ENCODE measurements at places on chromosomes 4 and X.
A peak's percentile ranks its signal among the peaks of the same experiment; 100 is the strongest.

DNA sequence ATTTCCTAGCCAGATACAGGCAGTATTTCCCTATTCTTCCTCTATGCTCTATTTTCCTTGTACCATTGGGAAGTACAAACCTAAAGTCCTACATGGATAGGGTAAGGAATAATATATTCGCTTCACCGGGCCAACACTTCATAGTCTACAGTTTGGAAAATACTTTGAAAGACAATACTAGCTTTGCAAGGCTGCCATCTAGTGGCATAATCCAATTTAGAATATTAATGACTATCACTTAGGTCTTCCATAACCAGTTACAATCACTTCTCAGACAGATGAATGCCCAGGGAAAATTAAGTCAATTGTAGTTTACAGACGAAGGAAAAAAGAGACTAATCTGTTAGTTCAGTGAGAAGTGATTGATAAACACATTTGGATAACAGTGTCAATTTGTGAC, 141.0 kb upstream of the FAM47C start:
- no peaks in the 10 kb centered on the region for H3K4me1 ChIP-seq
- DNase-seq, result peak; percentile 69
- no peaks in the 10 kb centered on the region for H3K36me3 ChIP-seq
- H3K4me3 ChIP-seq, result no peak overlapping the region

GRCh38 chr4:131613086-131613823, 1535.8 kb upstream of the PCDH10 start:
- H3K4me3 ChIP-seq, result no peak overlapping the region
- DNase-seq, result no peak
- no peaks in the 10 kb centered on the region for H3K4me1 ChIP-seq
- no peaks in the 10 kb centered on the region for H3K36me3 ChIP-seq

- no peak for DNase-seq
- no peak overlapping the region for H3K4me3 ChIP-seq
- no peak overlapping the region for H3K27ac ChIP-seq
- no peaks in the 10 kb centered on the region for H3K4me1 ChIP-seq
Observed at GRCh38 chr4:167380964-167381363, 146.7 kb upstream of the SPOCK3 start.

DNA sequence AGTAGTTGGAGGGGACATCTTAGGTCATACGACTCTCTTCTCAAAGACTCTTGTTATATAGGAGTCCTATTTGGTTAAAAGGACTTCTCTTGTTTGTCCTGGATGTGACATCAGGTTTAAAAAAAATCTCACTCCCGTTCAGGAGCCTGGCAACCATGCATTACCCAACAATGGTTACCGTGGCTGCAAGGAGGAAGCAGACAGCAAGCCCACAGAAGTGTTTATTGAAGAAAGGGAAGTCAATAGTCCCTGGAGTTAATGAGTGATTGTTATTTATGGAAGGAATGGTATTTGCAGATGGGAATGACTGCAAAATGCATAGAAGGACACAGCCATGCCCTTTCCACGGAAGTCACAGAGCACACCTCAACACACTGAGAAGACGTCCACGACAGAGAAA, 75.9 kb upstream of the ENPP6 start:
- H3K4me1 ChIP-seq, result peaks cover 8% of the 10 kb centered on the region
- no peak for DNase-seq
- H3K27me3 ChIP-seq, result no peaks in the 10 kb centered on the region
- no peak overlapping the region for H3K27ac ChIP-seq
- no peak overlapping the region for H3K4me3 ChIP-seq
- no peaks in the 10 kb centered on the region for H3K36me3 ChIP-seq

DNA sequence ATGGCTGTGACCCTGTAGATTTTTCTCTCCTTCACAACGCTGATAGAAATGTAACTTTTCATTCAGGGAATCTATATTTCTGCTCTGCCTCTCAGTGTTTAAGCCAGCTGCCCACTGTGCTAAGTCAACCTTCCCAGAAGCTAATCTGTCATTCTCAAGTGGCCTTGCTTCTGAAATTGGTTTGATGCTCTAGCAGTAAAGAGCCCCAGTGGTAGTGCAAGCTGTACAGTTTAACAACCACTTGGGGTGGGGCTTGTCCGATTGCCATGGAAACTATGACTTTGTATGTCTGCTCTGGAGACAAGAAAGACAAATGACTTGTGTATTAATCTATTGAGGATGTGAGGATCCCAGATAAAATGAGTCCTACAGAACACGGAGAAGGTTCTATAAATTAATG, 620.9 kb upstream of the GALNT7 start:
- no peak overlapping the region for H3K27ac ChIP-seq
- H3K4me1 ChIP-seq, result no peaks in the 10 kb centered on the region
- no peaks in the 10 kb centered on the region for H3K36me3 ChIP-seq
- no peak overlapping the region for H3K4me3 ChIP-seq

GRCh38 chr4:185640811-185641675, 105.7 kb upstream of the PDLIM3 start:
- peak; percentile 64 for DNase-seq
- no peak overlapping the region for H3K27ac ChIP-seq
- H3K4me3 ChIP-seq, result no peak overlapping the region
- H3K4me1 ChIP-seq, result no peaks in the 10 kb centered on the region
- no peaks in the 10 kb centered on the region for H3K27me3 ChIP-seq
